ENCODE measurements at places on chromosomes 1 and 21.

DNA sequence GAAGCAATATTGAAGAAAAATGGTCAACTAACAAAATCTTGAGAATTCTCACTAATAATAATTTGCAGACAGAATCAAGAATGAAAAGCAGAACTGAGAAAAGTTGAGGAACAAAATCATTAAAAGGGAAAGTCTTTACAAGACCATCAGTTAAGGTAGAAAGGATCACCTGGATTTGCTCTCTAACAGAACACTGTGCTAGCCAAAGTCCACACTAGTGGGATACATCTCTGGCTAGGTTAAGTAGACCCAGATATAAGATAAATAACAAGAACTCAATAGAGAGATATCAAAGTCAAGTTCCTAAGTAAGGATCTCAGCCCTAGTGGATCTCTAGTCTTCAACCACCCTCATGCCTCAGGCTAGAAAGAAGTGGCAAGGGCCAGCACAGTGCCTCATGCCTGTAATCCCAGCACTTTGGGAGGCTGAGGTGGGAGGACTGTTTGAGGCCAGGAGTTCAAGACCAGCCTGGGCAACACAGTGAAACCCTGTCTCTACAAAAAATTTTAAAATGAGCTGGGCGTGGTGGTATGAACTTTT is 19.6 kb downstream of the IPP start:
- no peak for DNase-seq

GRCh38 chr1:63277195-63278192 is 44.9 kb upstream of the FOXD3 start:
- no peak for DNase-seq

DNA sequence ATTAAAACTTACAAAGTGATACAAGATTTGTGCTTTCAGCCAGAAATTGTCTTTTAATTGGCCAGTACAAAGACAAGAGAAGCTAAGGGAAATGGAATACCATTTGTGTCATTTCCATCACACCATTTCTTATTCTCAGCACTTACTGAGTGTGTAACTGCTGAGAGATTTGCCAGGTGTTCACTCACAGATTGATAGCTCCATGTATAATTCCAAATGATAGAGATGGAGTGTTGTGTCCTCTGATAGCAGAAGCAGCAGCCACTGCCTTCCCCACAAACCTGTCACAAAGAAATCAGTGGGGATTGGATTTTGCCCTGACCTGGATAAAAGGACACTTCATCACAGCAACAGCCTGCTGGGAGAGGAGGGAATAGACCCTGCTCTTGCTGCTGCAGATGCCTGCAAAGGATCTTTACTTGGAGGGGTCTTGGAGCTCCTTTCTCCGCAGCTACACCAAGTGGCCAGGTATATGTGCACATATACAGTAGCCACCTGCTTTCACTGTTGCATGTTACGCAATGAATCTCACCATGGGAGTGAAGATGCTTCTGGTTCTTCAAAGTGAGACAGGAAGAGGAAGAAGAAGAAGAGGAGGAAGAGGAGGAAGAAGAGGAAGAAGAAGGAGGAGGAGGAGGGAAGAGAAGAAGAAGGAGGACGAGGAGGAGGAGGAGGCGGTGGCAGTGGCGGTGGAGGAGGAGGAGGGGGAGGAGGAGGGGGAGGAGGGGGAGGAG is 78.7 kb upstream of the KCNJ15 start:
- DNase-seq, result no peak

GRCh38 chr1:4506591-4506990 is 147.8 kb upstream of the AJAP1 start:
- no peak for DNase-seq

DNA sequence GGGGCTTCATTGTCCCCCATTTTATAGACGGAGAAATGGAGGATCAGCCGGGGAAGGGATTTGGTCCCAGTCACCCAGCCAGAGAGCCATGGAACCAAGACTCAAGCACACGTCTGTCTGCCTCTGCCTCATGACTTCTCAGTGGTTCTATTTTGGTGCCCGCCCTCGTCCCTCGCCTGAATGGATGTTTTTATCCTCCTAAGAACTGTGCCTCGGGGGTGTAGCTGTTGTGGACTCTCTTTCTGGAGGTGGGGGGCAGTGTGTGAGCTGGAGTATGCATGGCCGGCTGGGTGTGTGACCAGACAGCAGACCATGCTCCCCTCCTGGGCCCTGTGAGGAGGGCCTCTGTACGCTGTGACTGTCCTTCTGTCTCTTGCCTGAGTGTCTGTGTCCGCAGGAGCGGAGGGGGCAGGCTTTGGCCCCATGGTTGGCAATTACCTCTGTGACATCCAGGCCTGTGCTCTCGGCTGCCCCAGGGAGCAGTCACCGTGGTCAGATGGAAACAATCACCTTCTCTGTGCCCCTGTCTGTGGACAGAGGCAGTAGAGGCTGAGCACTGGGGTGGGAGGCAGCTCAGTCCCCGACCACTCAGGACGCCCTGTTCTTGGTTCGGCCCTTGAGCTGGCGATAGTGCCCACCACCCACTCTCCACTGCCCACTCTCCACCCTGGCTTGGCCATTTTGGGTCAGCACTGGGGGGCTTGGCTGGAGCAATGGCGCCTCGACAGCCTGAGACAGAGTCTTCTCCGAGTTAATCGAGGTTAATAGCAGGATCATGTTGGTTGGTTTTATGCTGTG is 20.4 kb downstream of the WNT4 start:
- no peak for DNase-seq

GRCh38 chr1:19407494-19408096 is 77.7 kb downstream of the CAPZB start:
- DNase-seq, result no peak

DNA sequence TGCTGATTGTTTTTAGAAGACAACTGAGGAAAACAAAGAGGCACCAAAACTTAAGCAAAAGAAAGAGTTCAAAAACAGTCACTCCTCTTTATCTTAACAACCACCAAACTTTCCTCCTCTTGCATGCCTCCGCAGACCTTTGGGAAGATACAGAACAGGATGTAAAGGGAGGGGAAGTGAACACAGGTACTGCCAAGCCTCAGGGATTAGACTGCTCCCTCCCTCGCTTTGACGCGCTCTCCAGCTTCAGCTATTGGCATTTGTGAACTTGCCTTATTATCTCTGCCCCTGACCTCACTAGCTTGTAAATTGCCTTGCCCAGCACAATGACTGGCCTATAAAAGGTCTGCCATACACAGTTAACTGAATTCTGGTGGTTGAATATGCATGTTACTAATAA is 4.8 kb upstream of the SRP9 start:
- no peak for DNase-seq

- peak; percentile 64 for DNase-seq
Measured at GRCh38 chr21:36330904-36331303, 10.9 kb downstream of the MORC3 start.

DNA sequence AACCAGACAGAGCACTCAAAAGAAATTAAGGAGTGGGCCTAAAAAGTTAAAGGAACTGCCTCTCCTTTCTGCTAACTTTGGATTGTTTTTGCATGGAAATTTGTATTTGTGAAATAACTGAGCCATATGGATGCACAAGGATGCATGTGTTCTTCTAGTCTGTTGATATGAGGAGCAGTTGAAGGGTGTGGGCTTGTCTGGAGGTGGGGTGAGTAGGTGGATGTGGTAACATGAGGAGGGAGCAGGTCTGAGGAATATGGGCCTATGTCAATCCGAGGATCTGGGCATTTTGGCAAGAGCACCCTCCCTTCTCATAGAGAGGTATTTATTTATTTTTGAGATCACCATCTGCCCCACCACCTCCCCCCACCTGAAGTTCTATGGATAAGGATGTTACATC is 13.4 kb downstream of the CACNA1E start:
- no peak for DNase-seq

GRCh38 chr1:42504535-42505128 is 41.5 kb downstream of the CCDC30 start:
- no peak for DNase-seq

DNA sequence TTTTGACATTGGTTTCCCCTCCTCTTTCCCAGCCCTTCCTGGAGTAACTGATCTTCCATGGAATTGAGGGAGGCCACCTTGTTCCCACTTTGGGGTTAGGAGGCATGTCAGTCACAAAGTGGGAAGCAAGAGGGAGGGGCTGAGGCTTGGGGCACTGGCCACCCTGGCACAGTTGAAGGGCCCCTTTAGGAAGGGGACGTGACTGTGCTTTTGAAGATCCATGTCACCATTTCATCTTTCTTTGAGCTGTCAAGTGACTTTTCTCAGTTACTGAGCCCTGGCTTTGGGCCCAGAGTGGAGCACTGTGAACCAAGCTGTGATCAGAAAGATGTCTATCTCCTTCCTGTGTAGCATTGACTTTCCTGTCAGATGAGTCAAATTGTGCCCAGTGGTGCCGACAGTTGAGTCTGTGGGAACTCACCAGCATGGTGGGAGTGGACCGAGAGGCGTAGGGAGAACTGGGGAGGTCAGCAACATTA is 38.5 kb upstream of the TDRD10 start:
- no peak for DNase-seq

GRCh38 chr1:236144033-236144432 is 1.7 kb downstream of the GPR137B start:
- DNase-seq, result no peak

DNA sequence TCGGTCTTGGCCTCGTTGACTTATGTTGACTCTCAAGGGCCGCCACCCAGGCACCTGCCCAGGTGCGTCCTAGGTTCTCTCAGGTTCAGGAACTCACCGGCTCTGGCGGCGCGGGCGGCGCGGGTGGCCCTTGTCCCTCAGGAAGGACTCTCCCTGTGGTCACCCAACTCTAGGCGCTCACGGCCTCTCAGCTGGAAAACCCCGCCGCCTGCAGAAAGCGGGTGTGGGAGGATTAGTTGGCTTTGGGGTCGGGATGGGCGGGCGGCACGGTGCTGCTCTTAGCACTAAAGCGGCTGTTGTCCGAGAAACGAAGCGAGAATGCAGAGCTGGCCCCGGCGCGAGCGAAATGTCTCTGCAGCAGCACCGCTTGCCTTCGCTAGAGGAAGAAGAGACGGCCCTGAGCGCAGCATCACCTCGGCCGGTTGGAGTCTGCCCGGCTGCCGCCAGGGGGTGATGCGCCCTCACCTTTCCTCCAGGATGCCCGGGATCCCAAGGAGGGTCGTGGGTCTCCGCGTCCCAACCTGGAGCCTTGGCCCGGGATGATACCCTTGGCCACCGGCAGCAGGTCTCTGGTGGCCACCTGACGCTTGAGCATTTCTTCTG is 8.1 kb upstream of the TADA1 start:
- peak; percentile 52 for DNase-seq

- DNase-seq, result no peak
Measured at GRCh38 chr21:42500736-42501135, 4.7 kb upstream of the RSPH1 start.

DNA sequence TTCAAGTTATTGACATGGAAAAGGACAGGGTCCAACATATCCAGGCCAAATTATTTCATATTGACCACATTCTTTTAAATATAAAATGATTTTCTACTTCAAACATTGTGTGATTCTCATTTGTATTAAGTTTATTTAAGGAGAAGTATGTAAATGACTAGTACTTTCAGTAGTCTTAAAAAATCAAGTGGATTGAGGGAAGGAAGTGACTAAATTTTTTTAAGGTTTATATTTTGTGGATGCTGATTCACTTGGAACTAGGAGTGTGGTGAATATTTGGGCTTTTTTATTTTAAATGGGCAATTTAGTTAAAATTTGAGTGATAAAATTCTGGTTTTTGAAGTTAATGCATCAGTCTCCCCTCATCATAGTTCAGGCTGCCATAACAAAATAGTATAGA is 10.1 kb downstream of the PRRC2C start:
- DNase-seq, result no peak

DNA sequence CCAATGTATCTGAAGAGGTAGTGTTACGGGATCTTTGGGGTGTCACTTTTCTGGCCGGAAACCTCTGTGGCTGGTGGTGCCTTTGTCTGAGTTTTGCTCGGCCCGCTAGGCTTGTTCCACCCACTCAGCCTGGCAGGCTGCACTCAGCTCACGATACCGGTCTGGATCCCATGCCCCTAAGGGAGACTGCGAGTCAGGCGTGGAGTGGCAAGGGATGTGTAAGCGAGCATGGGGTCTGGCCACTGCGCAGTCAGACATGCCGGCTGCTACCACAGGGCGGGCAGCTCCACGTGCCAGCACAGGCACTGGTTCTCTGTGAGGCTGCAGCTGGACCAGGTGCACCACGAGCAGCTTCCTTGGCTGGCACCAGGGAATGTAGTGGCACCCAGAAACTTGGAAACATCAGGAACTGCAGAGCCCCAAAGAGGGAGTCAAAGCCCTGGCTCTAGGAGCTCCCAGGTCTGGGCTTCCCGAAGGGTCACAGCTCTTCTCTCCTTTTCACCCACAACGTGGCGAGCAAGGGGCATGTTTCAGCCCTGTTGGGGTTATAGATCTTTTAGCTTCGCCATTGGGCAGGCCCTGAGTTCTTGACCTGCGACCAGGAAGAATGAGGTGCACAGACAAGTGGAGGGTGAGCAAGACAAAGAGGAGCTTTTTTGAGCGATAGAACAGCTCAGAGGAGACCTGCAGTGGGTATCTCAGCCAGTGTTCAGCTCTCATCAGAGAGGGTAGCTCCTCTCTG is 23.8 kb upstream of the LRRC8C start:
- no peak for DNase-seq

DNA sequence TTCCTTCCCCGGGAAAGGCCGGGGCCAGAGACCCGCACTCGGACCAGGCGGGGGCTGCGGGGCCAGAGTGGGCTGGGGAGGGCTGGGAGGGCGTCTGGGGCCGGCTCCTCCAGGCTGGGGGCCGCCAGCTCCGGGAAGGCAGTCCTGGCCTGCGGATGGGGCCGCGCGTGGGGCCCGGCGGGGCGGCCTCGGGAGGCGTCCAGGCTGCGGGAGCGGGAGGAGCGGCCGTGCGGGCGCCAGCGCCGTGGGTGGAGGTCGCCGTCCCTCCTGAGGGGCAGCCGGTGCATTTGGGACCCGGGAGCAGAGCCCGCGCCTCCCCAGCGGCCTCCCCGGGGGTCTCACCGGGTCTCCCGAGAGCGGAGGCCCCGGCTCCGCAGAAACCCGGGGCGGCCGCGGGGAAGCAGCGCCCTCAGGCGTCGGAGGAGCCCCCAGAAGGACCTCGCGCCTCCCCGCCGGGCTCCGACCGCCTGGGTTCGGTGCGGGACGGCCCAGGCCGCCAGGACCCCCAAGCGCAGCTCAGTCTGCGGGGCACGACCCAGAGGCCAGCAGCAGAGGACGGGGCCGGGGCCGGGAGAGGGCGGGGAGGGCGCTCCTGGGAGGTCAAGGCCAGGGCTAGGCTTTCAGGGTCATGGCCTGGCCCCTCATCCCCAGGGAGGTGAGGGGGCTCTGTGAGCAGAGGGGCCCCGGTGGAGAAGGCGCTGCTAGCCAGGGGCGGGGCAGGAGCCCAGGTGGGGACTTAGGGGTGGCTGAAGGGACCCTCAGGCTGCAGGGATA is 7.2 kb upstream of the SLX9 start:
- peak; percentile 83 for DNase-seq

- DNase-seq, result no peak
Measured at GRCh38 chr1:147491098-147491497, 50.2 kb upstream of the BCL9 start.

- DNase-seq, result no peak
Measured at GRCh38 chr1:166822385-166822784, 16.9 kb upstream of the POGK start.

GRCh38 chr1:84972377-84972987 is 24.4 kb downstream of the MCOLN2 start:
- DNase-seq, result no peak

DNA sequence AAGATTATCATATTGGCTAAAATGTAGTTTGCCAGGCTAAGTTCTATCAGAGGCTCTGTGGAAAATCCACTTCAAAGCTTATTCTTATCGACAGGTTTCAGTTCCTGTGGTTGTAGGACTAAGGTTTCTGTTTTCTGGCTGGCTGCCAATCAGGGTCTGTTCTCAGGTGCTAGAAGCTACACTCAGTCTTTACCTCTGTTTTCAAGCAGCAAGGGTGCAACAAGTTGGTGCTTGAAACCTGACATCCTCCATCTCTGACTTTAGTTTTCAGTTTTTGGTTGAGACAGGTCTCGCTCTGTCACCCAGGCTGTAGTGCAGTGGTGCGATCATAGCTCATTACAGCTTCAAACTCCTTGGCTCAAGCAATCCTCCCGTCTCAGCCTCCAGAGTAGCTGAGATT is 15.3 kb upstream of the TMCO2 start:
- peak; percentile 73 for DNase-seq
